ENCODE measurements at places on chromosomes 4 and X.

DNA sequence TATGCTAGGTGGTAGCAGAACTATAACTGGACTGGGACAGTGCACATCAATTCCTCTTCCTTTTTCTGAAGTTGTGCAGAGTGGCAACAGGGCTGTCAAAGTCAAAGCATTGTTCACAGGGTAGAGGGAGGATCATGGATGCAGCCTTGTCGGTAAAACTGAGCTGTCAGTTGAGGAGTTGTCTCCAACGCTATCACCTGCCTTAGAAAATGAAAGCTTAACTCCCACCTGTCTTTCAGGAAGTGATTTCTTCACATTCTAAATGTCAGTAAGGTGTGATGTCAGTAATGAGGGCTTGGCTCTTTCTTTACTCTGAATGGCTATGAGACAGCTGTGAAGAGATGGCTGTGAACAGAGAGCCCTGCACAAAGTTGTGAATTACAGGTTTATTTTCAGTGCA, 66.4 kb upstream of the BANK1 start:
- DNase-seq = no peak

- no peak for DNase-seq
Measured at GRCh38 chrX:40094041-40094899, 3.5 kb downstream of the BCOR start.

DNA sequence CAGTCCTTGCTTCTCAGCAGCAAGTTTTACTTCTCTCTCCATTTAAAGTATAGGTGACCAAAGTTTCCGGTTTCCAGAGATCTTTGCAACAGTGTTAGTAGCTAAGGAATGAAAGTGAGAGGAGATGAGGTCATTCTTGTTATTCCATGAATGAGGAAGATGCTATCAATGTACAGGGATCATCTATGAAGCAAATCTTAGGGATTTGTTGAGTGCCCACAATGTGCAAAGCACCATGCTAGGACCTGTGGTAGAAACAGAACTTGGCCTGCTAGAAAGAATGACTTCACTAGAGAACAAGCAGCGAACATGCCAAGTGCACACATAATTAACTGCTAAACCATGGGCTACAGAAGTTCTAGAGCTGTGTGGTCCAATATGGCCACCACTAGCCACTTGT, 112.5 kb downstream of the MID1 start:
- no peak for DNase-seq

DNA sequence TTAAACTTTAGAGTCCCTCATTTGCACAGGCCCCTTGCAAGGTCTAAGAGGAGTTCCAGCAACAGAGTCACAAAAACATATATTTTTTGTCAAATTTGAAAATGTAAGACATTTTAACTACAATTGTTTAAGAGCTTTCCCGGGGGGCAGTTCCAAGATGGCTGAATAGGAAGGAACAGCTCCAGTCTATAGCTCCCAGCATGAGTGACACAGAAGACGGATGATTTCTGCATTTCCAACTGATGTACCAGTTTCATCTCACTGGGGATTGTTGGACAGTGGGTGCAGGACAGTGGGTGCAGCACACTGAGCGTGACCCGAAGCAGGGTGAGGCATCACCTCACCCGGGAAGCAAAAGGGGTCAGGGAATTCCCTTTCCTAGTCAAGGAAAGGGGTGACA, 71.4 kb upstream of the NMU start:
- DNase-seq = no peak

DNA sequence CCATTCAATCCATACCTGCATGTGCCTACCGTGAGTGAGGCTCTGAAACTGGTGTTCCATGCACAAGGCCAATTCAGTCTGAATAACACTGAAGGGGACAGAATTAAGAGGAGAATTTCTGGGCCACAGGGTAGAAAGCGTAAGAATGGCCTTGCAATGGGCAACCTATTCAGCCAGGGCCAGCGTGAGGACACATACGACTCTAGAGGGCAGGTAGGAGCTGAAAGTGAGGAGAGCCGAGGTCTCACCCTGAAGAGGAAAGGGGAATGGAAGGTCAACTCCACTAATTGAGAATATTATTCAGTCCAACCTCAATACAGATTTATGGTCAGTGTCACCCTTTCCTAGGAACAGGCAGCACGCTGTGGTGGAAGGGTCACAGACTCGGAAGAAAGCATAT, 202.2 kb downstream of the TRIML1 start:
- DNase-seq = no peak

- peak; percentile 7 for DNase-seq
Measured at GRCh38 chrX:82676386-82676785, 831.7 kb upstream of the POU3F4 start.

DNA sequence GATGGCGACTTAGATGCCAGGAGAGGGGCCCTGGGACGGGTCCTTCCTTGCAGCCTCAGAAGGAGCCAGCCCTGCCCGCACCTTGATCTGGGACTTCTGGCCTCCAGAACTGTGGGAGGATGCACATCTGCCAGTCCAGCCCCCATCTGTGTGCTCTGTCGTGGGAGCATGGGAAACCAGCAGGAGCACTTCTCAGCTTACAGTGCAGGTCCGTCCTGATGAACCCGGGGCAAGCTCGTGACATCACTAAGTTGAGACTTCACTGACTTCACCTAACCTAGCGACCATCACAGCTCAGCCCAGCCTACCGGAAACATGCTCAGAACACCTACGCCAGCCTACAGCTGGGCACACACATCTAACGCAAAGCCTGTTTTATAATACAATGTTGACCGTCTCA, 38.1 kb downstream of the ABLIM2 start:
- no peak for DNase-seq

GRCh38 chr4:79233820-79234219, 92.0 kb downstream of the NAA11 start:
- DNase-seq = no peak

DNA sequence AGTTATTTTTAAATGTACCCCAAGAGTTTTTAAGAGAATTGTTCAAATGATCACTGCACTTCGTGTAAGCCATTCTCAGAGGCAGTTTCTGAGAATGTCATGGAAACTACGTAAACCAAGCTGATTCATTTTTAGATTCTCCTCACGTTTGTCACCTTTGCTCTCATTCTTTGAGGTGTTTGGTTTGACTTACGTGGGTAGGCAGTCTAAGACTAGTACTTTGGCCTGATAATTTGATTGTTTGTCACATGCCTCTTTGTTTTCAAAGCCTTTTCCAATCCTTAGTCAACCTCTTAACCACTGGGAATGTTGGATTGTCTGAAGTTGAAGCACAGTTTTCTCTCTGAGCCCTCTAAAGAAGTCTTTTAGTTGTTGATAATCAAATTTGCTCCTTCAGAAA, 10.5 kb downstream of the SEPTIN11 start:
- DNase-seq = no peak

GRCh38 chrX:38968344-38969216, 167.3 kb downstream of the MID1IP1 start:
- DNase-seq = no peak

GRCh38 chr4:104592183-104592582, 97.5 kb upstream of the CXXC4 start:
- DNase-seq = no peak

DNA sequence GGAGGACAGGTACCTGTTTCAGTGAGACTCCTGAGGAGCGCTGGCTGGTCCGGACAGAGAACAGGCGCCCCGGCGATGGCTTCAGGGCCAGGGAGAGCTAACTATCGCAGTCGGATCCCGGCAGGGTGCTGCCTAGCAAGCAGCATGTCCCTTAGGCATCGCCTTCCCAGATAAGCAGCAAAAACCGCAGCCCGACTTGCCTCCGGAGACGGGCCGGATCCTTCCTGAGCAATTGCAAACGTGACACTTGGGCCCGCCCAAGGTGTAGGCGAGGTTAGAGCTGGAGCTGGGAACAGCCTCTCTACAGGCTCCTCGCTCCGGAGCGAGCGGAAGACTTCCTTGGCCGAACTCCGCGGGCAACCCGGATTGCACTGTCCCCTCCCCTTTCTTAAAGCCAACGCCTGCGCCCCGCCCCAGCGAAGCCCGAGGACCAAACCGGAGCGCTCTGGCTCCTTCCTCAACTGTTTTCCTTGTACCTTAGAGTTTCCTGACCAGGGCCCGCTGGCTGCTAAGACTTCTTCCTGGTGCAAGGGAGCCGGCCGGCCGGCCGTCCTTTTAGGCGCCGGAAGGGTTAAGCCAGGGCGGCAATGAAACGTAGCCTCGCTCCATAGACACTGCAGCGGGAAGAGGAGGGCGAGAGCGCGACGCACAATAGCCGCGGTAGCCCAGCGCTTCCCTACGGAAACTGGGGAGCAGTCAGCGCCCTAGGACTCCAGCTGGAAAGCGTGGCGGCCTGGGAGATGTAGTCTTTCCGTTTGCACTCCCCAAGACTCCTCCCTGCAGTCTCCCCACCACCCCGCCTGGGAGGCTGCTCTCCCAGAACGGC, at the start of gene OPHN1:
OPHN1 (minus strand) TSS at position 341 of the 826 bp plus-strand sequence. CDS start 475 bp downstream, outside the sequence.
- no peak for DNase-seq

- DNase-seq = no peak
Measured at GRCh38 chr4:139819082-139819481, 153.5 kb downstream of the MGST2 start.

- DNase-seq = no peak
Measured at GRCh38 chr4:103372002-103372558, 173.9 kb upstream of the CENPE start.

- DNase-seq = no peak
Measured at GRCh38 chrX:123830309-123830708, 29.5 kb upstream of the XIAP start.

- DNase-seq = no peak
Measured at GRCh38 chrX:123698979-123699520, 33.8 kb downstream of the THOC2 start.

GRCh38 chr4:143189528-143189927, 4.8 kb downstream of the USP38 start:
- DNase-seq = no peak

GRCh38 chr4:55069248-55069647, 56.1 kb downstream of the KDR start:
- no peak for DNase-seq

DNA sequence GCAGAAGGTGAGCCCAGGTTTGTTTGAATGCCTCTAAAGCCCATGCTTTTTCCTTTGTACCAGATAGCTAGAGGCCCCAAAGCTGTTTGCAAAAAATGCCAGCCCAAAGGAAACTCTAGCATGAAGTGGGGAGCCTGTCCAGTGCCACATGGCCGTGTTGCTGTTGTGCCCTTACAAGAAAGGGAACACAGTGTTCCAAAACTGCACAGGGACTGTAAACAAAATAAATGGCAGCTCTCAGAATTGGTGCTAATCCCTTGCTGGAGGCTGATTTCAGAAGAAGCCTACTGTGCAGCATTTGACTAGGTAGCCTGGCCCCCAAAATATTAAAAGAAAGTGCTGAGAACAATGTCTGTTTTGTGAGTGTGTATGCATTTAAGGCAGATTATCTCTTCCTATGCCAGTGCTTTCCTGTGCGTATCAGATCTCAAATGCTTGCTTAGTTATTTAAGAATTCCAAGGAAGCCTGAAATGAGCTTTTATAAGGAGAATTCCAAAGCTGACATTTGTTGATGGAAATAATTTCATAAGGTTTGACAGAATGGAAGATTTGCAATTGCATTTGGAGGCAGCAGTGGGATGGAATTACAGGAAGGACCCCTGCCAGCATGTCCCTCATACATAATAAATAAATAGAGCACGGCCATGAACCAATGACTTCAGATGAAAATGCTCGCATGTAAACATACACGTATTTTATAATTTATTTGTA, 115.7 kb downstream of the IRF2 start:
- no peak for DNase-seq

DNA sequence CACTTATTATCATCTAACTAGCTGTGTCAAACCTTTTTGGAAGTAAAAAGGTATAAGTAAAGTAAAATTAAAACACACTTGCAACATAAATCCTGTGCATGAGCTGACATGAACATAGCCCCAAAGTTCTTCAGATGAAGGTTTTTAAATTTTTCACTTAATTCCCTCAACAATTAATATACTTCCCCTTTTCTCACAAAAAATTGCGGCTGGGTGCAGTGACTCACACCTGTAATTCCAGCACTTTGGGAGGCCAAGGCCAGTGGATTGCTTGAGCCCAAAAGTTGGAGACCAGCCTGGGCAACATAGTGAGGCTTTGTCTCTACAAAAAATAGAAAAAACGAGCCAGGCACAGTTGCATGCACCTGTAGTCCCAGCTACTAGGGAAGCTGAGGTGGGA, 16.8 kb downstream of the RASGEF1B start:
- no peak for DNase-seq

- DNase-seq = no peak
Measured at GRCh38 chr4:106303548-106304281, 12.3 kb downstream of the TBCK start.

DNA sequence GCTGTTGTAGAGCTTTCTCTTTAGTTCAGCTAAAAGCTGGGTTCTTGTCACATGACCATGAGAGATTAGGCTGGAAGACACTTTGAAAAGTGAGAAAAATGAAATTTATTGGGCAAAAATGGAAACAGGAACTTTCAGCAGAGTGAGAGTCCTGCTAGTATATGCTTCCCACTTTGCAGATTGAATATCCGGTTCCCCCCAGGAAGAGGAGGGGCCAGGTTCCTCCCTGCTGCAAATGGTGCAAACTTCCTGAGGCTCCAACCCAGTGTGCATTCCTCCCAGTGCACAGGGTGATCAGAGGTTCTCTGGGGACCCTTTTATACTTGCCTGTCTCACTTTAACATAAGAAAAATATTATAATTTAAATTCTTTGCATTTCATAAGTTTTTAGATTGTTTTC, 119.9 kb upstream of the SPIN4 start:
- no peak for DNase-seq

DNA sequence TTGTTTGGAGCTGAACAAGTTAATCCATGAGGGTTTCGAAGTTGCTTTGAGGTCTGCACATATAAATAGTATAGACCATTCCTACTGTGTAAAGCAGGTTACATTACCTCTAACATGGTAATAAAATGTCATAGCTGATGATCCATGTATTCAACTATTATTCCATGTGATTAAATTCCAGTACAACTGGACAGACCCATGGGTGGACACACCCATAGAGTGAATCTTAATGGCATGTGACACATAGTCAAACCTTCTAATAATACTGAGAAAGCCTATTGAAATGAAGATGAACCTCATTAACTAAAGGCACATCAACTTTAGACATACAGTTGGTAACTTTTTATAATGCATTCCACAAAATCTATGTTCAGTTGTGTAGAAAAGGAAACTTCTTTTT, 28.5 kb downstream of the FHIP1A start:
- DNase-seq = no peak

DNA sequence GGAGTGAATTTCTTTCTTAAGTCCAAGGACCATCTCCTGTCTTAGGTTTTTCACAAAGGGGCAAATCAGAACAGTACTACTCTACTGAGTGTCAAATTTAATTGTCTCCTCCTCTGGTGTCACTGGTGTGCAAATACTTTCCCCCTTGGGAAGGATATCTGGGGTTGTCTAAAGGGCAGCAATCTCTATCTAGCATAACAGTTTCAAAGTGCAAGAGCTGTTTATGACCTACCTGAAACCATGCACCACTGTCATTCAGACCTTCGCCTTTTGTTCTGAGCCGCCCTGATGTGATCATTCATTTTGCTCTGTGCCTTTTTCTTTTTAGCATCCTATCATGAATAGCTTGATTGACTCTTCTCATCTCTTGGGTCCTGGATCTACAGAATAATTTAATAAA, 39.3 kb downstream of the IL1RAPL1 start:
- DNase-seq = no peak

DNA sequence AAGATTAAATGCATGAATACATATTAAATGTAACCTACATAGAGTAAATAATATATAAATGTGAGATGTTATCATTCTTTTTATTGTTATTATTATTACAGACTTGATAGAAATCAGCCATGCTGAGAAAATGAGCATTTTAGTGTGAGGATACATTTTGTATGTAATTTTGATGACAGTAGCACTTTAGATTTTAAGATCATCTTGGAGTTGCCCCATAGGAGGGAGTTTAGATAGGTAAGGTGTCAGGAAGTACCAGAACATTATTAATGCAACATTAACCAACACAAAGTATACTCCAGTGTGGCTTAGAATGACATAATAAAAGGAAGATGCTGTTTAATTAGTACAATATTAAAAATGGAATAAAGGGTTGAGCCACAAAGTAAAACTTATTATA, 8.4 kb downstream of the TMPRSS11A start:
- no peak for DNase-seq

Data from CD4-positive, alpha-beta memory T cell (primary cell).